ENCODE measurements at places on chromosomes 1 and 21. TPM values are rescaled to one million over a fixed set of nuclear protein-coding genes. Genes with fewer than 3 reads are reported as not detected.

DNA sequence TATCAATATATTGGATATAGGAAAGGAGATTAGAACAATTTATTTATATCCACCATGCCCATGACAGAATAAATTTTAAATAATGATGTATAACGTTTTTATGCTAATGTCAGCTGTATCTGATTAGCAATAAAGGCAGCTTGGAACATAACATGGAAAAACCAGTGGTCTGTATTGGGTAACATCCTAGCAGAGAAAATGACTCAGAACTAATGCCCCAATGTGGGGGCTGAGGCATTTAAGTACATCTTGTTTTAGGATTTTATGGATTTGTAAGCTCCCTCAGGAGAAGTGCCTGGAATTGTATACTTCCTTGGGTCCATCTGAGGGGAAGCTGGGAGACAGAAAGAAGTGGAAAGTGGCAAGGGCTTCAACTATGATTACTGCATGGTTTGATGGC lies 82.3 kb downstream of the HMCN1 start:
- no peak for DNase-seq

GRCh38 chr1:21508580-21509350 lies 458 bp upstream of the ALPL start:
- DNase-seq, result peak; percentile 71

DNA sequence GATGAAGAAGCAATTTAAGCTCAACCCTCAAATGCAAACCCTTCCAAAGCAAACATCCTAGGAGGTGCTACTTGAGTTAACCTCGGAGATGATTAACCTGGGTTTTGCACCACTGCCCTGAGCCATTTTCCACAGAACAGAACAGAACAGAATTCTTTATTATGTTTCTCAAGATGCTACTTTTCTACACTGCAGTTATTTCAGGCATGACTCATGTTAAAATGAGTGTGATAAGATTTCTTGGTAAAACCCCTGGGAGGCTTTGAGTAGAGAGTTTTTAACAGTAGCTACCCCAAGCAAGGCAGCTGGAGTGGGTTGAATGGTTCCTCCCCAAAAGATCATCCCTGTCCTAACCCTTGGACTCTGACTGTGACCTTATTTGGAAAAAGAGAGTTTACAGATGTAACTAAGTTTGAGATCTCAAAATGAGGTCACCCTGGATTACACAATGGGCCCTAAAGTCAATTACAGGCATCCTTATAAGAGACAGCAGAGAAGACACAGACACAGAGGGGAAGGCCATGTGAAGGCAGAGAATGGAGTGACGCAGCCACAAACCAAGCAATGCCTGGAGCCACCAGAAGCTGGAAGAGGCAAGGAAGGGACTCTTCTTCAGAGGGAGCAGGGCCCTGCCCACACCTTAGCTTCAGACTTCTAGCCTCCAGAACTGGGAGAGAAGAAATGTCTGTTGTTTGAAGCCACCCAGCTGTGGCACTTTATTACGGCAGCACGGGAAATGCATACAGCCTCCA lies 153.4 kb downstream of the ETS2 start:
- no peak for DNase-seq

DNA sequence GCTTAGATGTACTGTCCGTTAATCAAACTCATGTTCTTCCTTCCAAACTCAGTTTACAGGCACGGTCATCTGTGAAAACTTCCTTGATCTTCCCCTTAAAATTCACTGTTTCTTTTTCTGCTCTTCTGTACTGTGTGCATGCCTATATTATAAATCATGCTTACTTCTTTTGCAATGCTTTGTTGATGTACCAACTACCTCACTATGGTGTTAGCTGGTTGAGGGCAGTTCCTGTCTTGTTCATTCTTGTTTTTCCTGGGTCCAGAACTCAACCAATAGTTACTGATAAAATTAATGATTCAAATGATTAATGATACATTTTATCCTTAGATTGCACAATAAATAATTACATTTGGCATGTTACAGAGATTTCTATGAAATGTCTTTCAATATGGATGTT lies 163.8 kb downstream of the CHRM3 start:
- DNase-seq, result no peak

DNA sequence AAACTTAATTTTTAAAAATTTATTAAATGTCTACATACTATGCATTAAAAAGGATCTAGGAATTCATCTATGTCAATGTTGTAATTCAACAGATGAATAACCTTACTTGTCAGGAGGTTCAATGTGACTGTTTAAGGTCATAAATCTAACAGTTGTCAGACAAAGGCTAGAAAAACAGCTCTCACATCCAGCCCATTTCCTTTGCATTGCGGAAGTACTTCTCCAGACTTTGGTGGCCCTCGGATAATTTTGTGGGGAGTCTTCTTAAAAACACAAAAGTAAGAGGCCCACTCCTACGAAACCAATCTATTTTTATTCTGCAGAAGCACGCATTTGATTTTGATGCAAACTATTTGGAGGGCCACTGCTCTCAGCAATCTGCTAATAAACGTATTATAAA lies 122.6 kb upstream of the CHRM3 start:
- no peak for DNase-seq

GRCh38 chr1:60835649-60836048 lies 246.7 kb upstream of the NFIA start:
- no peak for DNase-seq

DNA sequence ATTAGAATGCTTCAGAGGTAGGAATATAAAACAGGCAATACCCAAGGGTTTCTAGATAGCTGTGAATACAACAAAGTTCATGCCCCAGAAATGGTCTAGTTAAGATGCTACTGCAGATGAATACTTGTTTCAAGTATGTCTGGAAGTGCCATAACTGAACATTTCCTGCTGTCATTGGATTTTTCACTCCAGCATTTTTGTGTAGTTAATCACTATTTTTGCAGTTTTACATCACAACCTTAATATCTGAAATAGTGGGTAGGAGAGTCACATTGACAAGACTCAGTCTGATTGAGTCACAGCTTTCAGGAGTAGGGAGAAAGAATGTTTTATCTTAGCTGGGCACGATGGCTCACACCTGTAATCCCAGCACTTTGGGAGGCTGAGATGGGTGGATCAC lies 126.4 kb upstream of the C1orf21 start:
- no peak for DNase-seq

GRCh38 chr1:65719391-65719790 lies 73.3 kb upstream of the PDE4B start:
- no peak for DNase-seq

- DNase-seq, result no peak
These were observed 25.3 kb downstream of the TFF3 start for GRCh38 chr21:42289926-42290325.

GRCh38 chr1:237012788-237013383 lies 8.6 kb upstream of the MT1HL1 start:
- DNase-seq, result no peak

GRCh38 chr1:29805896-29806160 lies 569.5 kb downstream of the PTPRU start:
- no peak for DNase-seq

- no peak for DNase-seq
These were observed 833.0 kb upstream of the ADAMTS5 start for GRCh38 chr21:27799861-27800260.

DNA sequence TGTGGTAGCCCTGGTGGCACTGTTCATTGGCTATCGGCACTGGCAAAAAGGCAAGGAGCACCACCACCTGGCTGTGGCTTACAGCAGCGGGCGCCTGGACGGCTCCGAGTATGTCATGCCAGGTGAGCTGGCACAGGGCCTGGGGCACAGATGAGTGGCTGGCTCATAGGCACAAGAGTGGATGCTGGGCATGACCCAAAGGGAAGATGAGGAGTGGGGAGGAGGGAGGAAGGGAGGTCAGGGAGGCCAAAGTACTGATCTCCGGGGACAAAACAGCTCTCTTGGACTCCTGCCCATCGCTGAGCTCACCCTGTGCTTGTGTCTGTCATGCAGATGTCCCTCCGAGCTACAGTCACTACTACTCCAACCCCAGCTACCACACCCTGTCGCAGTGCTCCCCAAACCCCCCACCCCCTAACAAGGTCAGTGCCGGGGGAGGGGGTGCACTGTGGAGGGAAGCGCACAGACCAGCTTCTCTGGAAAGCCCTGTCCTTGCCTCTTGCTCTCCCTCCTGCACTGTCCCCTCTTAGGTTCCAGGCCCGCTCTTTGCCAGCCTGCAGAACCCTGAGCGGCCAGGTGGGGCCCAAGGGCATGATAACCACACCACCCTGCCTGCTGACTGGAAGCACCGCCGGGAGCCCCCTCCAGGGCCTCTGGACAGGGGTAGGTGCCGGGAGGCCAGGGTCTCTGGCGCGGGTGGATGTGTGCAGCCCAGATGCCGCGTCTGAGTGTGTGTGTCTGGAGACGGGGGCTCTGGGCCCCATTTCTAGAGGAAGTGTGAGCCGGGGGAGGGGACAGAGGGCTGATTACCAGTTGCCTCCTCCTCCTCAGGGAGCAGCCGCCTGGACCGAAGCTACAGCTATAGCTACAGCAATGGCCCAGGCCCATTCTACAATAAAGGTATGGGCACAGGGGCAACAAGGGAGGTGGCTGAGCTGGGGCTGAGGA lies 7.3 kb upstream of the LRRC71 start:
- DNase-seq, result no peak

GRCh38 chr1:227885648-227886502 lies 61.9 kb downstream of the WNT9A start:
- DNase-seq, result no peak

DNA sequence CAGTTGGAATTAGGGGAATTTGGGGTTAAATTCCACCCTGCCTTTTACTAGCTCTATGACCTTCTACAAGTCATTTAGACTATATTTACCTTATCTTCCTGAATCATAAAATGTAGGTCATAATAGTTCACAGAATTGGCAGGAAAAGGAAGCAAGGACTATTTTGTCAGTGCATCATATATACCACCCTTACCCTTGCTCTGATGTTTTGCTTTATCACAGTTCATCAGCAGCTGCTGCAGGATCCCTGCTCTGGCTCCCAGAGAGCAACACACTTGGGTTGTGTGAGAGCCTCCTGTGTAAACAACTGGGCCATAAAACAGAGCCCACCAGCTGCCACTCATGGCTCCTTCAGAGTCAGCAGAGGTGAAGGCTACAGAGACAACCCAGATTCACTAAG lies 631.6 kb upstream of the CAMK1G start:
- peak; percentile 28 for DNase-seq

- DNase-seq, result no peak
These were observed 45.6 kb upstream of the HFM1 start for GRCh38 chr1:91450260-91450659.

DNA sequence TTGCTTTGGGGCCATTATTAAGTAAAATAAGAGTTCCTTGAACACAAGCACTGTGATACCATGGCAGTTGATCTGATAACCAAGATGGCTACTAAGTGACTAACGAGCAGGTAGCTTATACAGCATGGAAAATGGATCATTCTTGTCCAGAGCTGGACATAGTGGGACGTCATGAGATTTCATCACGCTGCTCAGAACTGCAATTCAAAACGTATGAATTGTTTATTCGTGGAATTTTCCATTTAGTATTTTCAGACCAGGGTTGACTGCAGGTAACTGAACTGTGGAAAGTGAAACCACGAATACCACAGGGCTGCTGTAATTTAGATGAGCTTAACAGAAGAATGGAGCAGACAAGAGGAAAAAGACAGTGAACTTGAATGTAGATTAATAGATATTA lies 38.9 kb downstream of the CCDC18 start:
- DNase-seq, result no peak

GRCh38 chr1:246210756-246211155 lies 296.3 kb downstream of the SMYD3 start:
- DNase-seq, result no peak

GRCh38 chr1:205284420-205285144 lies 37.0 kb downstream of the NUAK2 start:
- no peak for DNase-seq

GRCh38 chr1:193700710-193701355 lies 514.4 kb upstream of the B3GALT2 start:
- no peak for DNase-seq

GRCh38 chr1:206979379-206980043 lies 9.3 kb upstream of the FCAMR start:
- no peak for DNase-seq

DNA sequence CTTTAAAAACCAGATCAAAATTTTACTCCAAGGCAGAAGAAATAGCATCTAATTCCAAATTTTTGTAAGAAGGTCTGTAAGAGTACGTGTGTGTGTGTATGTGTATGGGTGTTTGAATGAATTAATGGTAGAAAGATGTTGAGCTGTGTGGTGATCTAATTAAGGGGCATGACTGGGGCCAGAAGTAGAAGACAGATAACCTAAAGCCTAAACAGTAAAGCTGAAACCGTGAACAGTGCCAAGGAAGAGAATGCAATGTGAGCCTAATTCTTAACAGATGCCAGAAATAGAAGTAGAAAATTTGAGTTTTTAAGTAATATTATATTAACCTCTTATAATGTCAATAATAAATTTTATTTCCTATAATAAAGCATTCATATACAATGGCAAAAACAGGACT lies 38.2 kb downstream of the BRINP3 start:
- no peak for DNase-seq

DNA sequence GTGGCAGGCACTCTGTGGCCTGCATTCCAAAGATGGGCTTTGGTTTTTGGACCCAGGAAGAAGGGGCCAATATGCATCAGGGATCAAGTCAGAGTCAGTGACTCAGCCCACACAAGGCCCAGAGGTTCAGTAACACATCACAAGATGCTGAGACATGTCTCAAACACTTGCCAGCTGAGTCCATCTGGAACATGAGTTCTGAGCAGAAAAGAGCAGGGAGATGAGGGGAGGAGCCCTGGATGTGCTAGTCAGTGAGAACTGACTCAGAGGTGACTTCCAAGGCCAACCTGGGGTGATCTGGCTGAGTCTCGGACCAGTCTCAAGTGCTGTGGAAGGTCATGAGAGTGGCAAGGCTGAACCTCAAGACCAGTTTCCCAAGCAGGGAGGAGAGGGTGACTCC lies 150.1 kb downstream of the CDC7 start:
- no peak for DNase-seq

DNA sequence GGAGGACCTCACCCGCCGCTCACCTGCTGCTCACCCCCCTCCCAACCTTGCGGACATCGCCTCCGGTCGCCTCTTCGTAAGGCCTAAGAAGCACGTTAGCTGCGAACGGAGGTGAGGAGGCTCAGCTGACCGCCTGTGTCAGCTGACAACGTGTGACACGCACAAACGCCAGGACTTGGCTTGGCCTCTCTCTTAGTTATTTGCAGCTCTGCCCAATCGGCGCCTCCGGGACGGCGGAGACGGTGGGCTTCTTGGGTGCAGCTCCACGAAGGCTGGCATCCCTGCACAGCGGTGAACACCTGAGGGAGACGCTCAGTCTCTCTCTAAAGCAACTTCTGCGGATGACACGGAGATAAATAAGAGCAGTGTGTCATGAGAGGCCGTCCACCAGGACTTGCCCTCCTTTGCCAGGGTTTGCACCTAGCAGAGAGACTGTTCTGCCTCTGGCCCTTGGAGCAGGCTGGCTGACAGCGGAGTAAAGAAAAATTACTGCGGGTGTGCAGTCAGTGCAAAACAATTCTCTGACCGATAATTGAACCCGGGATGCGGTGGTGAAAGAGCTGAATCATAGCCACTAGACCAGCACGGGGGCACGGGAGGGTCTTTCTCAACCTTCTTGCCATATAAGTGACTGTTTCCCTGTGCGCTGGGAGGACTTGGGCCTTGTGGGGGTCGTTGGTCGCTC lies 318.9 kb downstream of the FAM72C start:
- DNase-seq, result no peak

The LAMB3 gene
- 0.58 TPM for polyA plus RNA-seq

The GPR52 gene
- not detected for polyA plus RNA-seq

The GNG5 gene
- polyA plus RNA-seq, result 162 TPM

The USP16 gene
- polyA plus RNA-seq, result 72.0 TPM

The LDLRAD1 gene
- polyA plus RNA-seq, result not detected

The LCE1F gene
- not detected for polyA plus RNA-seq

The PRKACB gene
- polyA plus RNA-seq, result 59.2 TPM

The CERS2 gene
- polyA plus RNA-seq, result 307 TPM

The MAN1C1 gene
- polyA plus RNA-seq, result 13.9 TPM

The DHX9 gene
- 298 TPM for polyA plus RNA-seq

The ANGPTL7 gene
- polyA plus RNA-seq, result 0.10 TPM

The RPE65 gene
- polyA plus RNA-seq, result 0.22 TPM
